ENCODE measurements at places on chromosomes 3 and 15. TPM values are rescaled to one million over a fixed set of nuclear protein-coding genes. Genes with fewer than 3 reads are reported as not detected.
A peak's percentile ranks its signal among the peaks of the same experiment; 100 is the strongest.

- DNase-seq = no peak
Measured at GRCh38 chr3:28698706-28699105, 350.1 kb upstream of the AZI2 start.

GRCh38 chr15:35136321-35137189 is 51.5 kb upstream of the NANOGP8 start:
- no peak for DNase-seq

GRCh38 chr15:76208786-76209424 is 102.4 kb downstream of the ETFA start:
- peak; percentile 33 for DNase-seq

- no peak for DNase-seq
Measured at GRCh38 chr15:27770086-27770607, 329.0 kb downstream of the OCA2 start.

GRCh38 chr3:195012571-195012970 is 258.4 kb downstream of the XXYLT1 start:
- DNase-seq = no peak

GRCh38 chr3:50189274-50189673 is 2.1 kb upstream of the GNAT1 start:
- peak; percentile 66 for DNase-seq

DNA sequence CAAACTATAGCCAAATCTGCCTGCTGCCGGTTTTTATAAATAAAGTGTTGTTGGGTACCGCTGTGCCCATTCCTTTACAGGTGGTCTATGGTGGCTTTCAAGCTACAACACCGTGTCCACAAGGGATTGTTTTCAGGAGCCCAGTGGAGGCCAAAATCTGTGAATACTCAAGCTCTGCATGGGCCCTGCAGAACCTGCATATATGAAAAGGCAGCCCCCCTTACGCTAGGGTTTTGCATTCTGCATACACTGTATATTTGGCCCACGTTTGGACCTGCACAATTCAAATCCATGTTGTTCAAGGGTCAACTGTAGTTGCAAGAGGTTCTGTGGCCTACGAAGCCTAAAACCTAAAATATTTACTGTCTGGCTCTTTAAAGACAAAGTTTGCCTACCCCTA is 122.2 kb upstream of the TLE3 start:
- no peak for DNase-seq

DNA sequence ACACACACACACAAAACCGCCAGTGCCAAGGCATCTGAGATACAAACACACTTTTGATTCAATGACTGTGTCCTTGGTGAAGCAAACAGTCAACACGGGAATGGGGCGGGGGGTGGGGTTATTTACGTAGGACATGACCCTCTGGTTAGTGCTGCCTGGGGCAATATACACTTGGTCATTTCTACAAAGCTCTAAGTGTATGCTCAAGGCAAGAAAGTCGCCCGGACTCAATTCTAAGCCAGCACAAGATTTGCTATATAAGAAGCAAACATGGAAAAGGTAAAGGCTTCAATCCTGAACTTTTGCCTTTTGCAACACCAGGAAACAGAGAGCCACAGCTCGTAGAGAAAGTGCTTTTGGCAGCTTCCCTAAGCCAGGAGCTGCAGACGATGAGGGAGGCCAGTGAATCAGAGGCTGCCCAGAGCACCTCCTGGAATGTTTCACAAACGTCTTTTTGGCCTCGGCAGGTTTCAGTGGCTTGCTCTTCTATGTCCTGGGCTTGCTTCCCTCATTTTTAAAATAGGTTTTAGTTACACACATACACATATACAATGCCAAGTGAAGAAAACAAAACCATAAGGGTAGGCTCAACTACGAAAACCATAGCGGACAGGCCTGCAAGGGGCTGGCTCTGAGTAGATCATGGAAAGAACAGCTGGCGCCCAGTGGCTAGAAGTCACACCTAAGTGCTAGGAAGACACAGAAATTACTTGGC is 73.6 kb downstream of the TM4SF4 start:
- no peak for DNase-seq

SCG5 gene
- 0.94 TPM for total RNA-seq

KY gene
- total RNA-seq = not detected

CYP8B1 gene
- not detected for total RNA-seq
